CD8-positive, alpha-beta memory T cell (primary cell): ENCODE measurements at places on chromosomes 6 and 20. TPM values are rescaled to one million over a fixed set of nuclear protein-coding genes. Genes with fewer than 3 reads are reported as not detected.

Gene GPANK1
- 46.2 TPM for total RNA-seq

Gene TENT5A
- 0.57 TPM for total RNA-seq

Gene ACOT8
- 27.1 TPM for total RNA-seq

Gene RFX6
- not detected for total RNA-seq

Gene TUBE1
- 31.0 TPM for total RNA-seq

Gene CFAP61
- total RNA-seq, result not detected

Gene TNNC2
- not detected for total RNA-seq

Gene TRIM10
- total RNA-seq, result not detected

Gene C6orf52
- total RNA-seq, result 7.4 TPM

Gene CST5
- total RNA-seq, result not detected

Gene OLIG3
- 0.26 TPM for total RNA-seq

Gene TGM3
- total RNA-seq, result not detected

Gene BPI
- total RNA-seq, result not detected

Gene ADAT2
- 20.6 TPM for total RNA-seq

Gene ARMH2
- not detected for total RNA-seq

Gene ECT2L
- not detected for total RNA-seq

Gene ASIP
- not detected for total RNA-seq

Gene MMP24
- not detected for total RNA-seq

Gene FAM83C
- not detected for total RNA-seq

Gene LCA5
- 0.16 TPM for total RNA-seq

Gene GLP1R
- not detected for total RNA-seq

Gene RIPPLY2
- total RNA-seq, result not detected

Gene TBX18
- not detected for total RNA-seq

Gene TAF8
- 41.7 TPM for total RNA-seq

Gene RHAG
- not detected for total RNA-seq

Gene ZBTB22
- total RNA-seq, result 6.9 TPM

Gene EBF4
- total RNA-seq, result 0.66 TPM

Gene AKAP12
- 1.3 TPM for total RNA-seq

Gene RGS17
- 0.02 TPM for total RNA-seq

Gene GTSF1L
- not detected for total RNA-seq

Gene ARMC12
- 0.37 TPM for total RNA-seq

Gene CALHM5
- not detected for total RNA-seq

Gene CST7
- 131 TPM for total RNA-seq

Gene OR12D3
- not detected for total RNA-seq
